IMR-90 (cell line): ENCODE measurements at places on chromosomes 13 and 19. TPM values are rescaled to one million over a fixed set of nuclear protein-coding genes. Genes with fewer than 3 reads are reported as not detected.

The REEP6 gene
- total RNA-seq, result 1.3 and 1.7 TPM in 2 replicates

The NCCRP1 gene
- total RNA-seq, result not detected in 2 replicates

The ANGPTL8 gene
- not detected in 2 replicates for total RNA-seq

The RDH8 gene
- total RNA-seq, result 0.18 TPM in 1 of 2 replicates, not detected in the other

The CASP14 gene
- total RNA-seq, result not detected in 2 replicates

The ZSCAN4 gene
- not detected in 2 replicates for total RNA-seq

The DZIP1 gene
- total RNA-seq, result 12.2 and 16.9 TPM in 2 replicates

The KLHL1 gene
- total RNA-seq, result not detected in 2 replicates

- DNase-seq, result no peak
Observed at GRCh38 chr19:28504727-28505126, 708.2 kb downstream of the UQCRFS1 start.

GRCh38 chr13:93824286-93824685 lies 597.7 kb downstream of the GPC6 start:
- DNase-seq, result no peak

DNA sequence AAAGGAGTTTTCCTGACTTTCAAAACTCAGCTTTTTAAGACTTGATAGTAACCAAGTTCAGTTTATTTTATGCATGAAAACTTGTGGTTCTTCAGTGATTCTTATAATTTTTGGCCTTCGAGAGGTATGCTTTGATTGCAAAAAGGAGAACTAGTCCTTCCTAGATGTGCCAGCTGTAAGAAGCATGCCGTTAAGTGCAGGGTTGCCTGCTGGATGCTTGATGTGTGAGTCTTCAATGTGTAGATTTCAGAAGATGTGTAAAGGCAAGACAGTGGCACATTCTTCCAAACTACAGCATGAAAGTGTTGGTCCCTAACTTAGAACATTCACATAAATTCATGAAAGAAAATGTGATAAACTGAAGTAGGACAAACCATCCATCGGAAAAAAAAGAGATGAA lies 532.5 kb downstream of the DCT start:
- no peak for DNase-seq

- DNase-seq, result no peak
Observed at GRCh38 chr19:52492201-52492993, 35.1 kb upstream of the ZNF808 start.

DNA sequence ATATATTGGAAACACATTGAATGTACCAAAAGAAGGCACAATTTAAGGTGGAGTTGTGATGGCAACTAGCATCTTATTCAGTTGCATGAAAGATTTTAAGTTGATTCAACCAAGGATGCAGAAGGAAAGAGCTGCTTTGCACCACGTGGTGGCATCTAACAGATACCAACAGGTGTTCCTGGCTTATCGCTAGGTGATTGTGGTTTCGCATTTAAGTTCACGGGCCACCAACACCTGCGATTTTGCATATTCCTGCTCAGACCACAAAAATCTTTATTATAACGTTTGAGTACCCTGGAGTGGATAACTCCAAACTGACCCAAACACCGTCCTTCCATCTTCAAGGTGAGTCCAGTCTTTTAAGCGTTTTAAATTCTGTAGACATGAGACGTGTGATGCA lies 45.3 kb downstream of the RGCC start:
- DNase-seq, result no peak

GRCh38 chr19:1553415-1553814 lies 14.7 kb downstream of the MEX3D start:
- DNase-seq, result no peak

GRCh38 chr13:80873589-80873988 lies 532.7 kb upstream of the SPRY2 start:
- DNase-seq, result no peak

DNA sequence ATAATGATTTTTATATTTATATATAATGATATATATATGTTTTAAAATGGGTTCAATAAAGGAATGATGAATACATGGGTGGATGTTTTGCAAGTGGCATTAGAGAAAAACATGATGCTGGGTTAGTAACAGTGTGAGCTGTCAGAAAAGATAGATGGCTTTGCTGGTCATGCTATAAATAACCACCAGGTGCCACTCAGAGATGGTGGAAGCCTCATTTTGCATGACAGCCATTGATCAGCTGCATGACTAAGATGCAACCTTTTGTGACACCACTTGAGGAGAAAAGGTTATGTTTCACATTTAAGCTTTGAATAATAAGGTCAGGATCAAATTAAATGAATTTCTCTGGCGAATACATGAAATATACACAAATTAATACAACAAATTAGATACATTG lies 737.7 kb downstream of the PCDH9 start:
- DNase-seq, result no peak

DNA sequence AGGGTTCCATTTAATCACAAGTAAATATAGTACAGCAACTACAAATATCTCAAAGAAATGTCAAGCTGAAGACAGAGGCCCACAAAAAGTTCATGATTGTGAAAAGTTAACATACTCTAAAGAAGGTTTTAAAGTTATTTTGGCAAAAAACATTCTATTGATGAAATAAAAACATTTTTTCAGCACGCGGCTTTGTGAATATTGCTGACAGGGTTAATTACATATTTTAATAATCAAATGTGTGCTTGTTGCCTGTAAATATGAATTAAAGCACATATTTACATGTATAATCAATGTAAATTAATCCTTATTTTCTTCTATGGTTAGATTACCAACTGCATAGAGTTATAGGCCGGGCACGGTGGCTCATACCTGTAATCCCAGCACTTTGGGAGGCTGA lies 328.1 kb downstream of the MZT1 start:
- no peak for DNase-seq

DNA sequence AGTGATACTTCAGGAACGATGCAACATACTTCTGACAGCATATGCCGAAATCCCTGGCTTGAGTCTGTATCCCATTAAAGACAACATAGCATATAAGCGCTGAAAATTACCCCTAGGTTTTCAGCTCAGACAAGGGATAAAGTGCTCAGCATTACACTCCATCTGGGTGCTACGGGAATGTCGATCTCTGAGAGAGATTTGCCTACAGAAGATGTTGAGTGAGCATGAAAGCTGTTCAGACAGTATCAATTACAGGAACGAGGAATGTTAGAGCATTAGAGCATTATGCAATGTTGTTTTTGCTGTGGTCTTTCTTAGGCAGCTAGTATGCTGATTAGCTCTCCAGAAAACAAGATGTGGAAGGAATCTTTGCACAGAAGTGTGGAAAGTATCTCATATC lies 484.5 kb downstream of the LIG4 start:
- DNase-seq, result peak; percentile 67

GRCh38 chr13:41995946-41996345 lies 35.0 kb upstream of the VWA8 start:
- peak; percentile 75 for DNase-seq

DNA sequence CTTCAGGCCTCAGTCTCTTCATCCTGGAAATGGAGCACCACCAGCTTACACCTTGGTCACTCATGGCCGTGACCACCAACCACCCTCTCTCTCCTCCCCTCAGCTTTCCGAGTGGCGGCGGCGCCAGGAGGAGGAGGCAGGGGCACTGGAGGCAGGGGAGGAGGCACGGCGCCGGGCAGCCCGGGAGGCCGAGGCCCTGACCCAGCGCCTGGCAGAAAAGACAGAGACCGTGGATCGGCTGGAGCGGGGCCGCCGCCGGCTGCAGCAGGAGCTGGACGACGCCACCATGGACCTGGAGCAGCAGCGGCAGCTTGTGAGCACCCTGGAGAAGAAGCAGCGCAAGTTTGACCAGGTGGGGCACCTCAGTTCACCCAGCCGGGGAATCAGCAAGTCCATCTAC lies 47.7 kb downstream of the KCNC3 start:
- DNase-seq, result no peak

DNA sequence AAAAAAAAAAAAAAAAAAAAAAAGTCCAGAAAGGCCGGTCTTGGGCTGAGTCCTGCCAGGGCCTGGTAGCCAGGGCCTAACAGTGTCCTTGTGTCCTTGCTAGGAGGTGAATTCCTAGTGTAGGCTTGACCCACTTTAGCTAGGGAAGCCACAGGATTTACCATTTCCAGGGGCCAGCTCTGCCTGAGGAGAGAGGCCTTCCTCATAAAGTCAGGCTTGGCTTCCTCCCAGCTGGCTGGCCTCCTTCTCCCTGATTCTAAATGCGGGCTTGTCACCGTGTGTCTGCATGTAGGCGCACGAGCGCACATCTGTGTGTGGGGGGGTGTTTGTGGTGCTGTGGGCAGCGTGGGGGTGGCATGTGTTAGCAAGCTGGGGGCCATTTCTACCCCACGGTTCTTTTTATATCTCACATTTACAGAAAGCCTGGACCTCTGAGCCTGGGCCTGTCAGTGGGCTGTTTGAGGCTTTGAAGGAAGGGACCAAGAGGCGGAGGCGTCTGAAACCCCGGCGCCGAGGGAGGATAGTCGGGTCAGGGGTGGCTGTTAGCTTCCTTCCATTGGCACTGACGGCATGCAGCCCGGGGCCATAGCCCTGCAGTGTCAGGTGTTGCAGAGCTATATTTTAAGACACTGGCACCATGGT lies 31.7 kb downstream of the IER2 start:
- DNase-seq, result peak; percentile 64

GRCh38 chr19:39032063-39032918 lies at the start of gene FBXO27:
Gene FBXO27 (minus strand): TSS chr19:39032549. CDS start chr19:39032227, 322 bp downstream.
- DNase-seq, result no peak

DNA sequence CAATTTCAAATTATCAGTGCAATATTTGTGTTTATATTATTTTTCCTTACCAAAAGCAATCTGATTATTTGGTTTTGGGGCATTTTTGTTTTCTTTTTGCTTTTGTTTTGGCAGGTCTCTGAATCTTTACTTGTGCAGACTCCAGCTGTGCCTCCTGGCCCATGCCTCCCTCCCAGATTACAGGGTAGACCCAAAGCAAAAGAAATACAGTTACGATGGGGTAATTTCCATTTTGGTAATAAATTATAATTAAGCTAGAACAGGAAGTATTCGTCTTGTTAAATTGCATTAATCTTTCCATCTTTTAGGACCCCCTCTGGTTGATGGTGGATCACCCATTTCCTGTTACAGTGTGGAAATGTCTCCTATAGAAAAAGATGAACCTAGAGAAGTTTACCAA lies 29.2 kb upstream of the MLNR start:
- DNase-seq, result no peak

GRCh38 chr13:113407103-113407530 lies 43.2 kb upstream of the GRTP1 start:
- DNase-seq, result no peak

DNA sequence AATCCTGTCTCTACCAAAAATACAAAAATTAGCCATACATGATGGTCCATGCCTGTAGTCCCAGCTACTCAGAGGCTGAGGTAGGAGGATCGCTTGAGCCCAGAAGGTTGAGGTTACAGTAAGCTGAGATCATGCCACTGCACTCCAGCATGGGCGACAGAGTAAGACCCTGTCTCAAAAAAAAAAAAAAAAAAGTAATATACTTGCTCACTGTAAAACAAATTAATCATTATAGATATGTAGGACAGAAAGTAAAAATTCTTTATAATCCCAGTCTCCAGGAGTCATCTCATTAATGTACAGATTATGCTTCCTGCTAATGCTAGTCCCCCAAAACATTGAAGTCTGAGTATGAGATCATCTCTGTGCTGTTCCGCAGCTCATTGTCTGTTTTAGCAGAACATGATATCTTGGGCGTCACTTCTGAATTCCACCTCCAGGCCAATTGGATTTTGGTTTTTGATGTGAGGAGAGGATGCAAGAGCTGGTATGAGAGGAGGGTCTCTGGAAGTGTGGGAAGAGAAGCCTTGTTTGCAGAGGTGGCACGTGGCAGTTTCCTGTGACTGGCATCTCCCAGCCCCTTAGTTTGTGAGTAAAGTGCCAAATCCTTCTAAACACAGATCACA lies 75.4 kb upstream of the NPAS1 start:
- DNase-seq, result no peak

DNA sequence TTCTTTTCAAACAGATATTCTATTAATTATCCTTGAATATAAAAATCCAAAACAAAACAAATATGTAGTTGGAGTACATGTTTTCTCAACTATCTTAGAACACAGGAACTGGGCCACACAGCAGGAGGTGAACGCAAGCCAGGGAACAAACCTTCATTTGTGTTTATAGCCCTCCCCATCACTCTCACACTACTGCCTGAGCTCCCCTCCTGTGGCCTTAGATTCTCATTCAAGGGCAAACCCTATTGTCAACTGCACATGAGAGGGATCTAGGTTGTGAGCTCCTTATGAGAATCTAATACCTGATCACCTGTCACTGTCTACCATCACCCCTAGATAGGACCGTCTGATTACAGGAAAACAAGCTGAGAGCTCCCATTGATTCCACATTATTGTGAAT lies 427.1 kb upstream of the PRR20A start:
- no peak for DNase-seq

- no peak for DNase-seq
Observed at GRCh38 chr19:30487178-30487577, 115.0 kb downstream of the ZNF536 start.

DNA sequence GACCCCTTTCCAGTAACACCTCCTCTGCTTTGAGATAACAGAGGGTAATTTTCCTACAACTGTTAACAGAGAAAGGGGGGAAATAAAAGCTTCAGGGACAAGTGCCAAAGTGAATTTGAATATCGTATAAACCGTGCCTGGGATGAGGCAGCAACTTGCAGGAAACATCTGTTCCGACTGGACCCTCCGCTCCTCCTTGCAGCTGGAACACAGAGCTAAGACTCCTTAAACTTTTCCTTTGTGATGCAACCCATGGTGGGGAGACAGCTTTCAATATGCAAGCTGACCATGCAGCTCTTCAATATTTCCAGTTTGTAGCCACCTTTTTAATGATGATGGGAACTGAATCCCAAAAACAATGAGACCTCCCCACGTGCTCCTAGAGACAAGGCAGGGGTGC lies 432.6 kb downstream of the ZNF536 start:
- DNase-seq, result no peak

- no peak for DNase-seq
Observed at GRCh38 chr13:20090349-20090748, 70.5 kb downstream of the GJA3 start.

DNA sequence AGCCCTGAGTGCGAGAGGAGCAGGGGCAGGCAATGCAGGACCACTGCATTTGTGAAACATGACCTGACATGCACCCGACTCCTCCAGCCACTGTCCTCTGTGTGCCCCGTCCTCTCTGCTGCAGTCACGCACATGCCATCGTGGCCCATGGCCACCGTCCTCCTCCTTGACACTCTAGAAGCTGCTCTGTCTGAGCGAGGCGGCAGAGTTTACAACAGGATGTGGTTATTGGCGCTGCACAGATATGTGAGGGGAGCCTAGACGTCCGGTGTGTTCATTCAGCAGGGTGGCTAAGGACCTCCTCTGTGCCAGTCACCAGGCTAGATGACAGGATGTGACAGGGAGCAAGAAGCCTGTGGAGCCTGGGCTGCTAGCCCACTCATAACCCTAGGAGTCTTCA lies 277.8 kb downstream of the FOXO1 start:
- DNase-seq, result peak; percentile 3

- DNase-seq, result no peak
Observed at GRCh38 chr13:109687559-109688448, 98.6 kb downstream of the IRS2 start.

DNA sequence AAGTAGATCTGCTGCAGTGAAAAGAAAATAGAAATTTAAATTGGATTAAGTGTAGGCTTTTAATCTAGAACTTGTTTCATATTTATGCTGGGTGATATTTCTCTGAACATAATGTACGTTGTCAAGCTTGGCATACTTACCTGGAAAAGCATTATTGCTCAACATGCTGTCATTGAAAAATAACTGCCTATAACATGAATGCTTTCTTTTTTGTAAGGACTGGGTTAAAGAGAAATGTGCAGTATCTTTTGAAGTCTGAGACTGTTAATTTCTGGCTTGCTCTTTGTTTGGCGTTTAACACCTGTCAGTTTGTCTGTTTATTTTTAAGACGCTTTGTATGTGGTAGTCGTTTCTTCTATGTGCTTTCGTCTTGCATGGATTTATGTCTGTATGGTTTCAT lies 175.2 kb downstream of the LMO7 start:
- no peak for DNase-seq

- no peak for DNase-seq
Observed at GRCh38 chr13:77919921-77920294, 1.3 kb upstream of the EDNRB start.
